ENCODE measurements at places on chromosomes 2 and 18.

DNA sequence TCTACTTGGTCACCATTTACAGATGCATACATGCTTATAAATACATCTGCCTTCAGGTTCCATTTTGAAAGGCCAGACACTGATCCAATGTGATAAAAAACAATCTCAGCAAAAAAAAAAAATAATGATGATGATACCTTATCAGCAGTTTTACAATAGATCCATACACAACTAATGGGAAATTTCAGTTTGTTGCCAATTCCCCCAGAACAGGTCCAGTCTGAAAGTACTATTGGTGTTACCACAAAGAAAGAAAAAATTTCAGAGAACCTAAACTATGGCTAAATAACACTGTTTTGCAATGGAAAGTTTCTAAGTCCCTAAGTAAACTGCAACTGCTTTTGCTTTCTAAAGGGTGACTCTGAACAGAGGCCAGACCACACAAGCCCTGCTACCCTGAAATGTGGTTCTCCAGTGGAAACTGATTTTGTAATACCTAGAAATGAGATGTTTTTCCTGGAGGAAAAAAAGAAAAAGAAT lies 54.1 kb downstream of the LPIN2 start:
- no peak for DNase-seq

DNA sequence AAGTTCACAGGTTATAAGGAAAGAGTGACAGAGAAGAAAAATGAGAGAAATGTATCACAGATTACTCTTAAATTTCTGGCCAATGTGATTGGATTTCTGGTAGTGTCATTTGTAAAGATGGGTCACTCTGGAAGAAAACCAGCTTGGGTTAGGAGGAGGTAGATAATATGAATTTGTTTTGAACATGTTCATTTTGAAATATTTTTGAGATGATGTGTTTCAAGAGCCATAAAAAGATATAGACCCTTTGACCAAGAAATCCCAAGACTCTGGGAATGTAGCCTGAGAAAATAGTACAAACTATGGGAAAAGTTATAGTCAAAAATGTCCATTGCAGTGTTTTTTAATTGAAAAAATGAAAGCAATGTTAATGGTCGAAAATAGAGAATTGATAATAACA lies 70.7 kb downstream of the CALCRL start:
- DNase-seq: no peak

- DNase-seq: no peak
Measured at GRCh38 chr2:21123473-21124393, at the start of gene TDRD15. Gene TDRD15 (plus strand): TSS chr2:21123968. CDS start chr2:21137468, 13,500 bp downstream.

DNA sequence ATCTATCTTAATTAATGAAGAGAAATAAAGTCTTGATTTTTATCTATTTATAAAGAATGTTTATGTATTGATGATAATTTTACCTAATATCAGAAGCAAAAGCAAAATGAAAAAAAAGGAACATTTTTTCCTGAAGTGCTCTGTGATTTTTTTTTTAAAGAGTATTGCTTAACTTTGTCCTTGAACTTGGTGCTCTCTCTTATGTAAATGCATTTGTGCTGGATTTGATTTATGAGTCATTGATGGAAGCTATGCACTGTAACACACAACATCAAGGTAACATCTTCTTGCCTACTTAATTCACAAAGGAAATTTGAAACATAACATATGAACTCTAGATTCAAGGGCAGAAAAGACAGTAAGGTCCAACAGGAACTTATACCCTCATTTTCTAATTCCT lies 312.9 kb upstream of the CDH19 start:
- no peak for DNase-seq

DNA sequence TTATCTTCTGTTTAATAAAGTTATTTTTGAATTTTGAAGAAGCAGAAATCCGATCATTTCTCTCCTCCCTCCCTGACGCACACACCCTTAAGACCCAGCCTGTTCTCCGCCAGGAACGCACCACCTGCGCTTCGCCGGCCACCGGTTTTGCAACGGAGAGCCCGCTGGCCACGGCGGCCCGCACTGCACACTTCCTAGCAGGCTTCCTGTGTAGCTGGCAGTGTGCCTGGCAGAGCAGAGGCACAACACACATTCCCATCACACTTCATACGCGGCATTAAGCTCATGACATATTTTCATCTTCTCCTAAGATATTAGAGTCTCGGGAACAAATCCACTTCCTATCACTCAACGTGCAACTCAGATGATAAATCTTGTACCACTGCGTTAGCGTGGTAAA lies 148.0 kb downstream of the HDAC4 start:
- DNase-seq: no peak

DNA sequence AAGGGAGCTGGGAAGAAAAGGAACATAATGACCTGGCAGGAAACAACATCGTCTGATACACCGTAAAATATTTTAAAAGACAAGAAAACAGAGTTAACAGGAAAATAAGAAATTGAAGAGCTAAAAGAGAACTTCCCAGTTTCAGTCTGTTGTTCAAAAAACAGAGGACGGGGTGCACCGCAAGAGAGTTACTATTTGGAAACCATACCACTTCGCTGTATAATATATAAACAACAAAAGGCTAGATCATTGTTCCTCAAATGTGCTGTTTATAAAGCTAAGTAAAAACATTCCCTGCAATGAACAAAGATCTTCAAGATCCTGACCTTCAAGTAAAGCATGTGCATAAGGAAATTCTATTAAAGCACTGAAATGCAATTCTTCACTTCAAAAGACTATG lies 2.1 kb downstream of the PPP3R1 start:
- DNase-seq: no peak

- no peak for DNase-seq
Measured at GRCh38 chr18:8386669-8387380, 222.4 kb upstream of the RAB12 start.

- no peak for DNase-seq
Measured at GRCh38 chr2:232674491-232674890, 22.6 kb upstream of the GIGYF2 start.

- no peak for DNase-seq
Measured at GRCh38 chr2:64067326-64067725, 48.1 kb upstream of the VPS54 start.

GRCh38 chr2:216501854-216502253 lies 3.2 kb downstream of the RPL37A start:
- DNase-seq: no peak

- no peak for DNase-seq
Measured at GRCh38 chr2:15940661-15941480, 521 bp downstream of the MYCN start.

- DNase-seq: no peak
Measured at GRCh38 chr2:1677821-1678165, 66.5 kb downstream of the PXDN start.

DNA sequence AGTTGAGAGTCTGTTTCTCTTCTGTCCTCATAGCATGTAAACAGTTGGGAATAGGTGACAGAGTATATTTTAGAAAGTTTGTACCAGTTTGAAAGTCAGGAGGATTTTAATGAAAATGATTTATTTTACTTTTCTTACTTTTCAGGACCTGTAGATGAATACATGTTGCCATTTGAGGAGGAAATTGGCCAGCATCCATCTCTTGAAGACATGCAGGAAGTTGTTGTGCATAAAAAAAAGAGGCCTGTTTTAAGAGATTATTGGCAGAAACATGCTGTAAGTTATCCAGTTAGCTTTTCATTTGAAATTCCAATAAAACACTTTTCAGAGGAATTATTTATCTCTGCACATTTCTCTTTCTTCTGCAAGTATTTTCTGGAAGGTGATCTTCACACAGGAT lies 81.1 kb downstream of the ACVR2A start:
- no peak for DNase-seq

DNA sequence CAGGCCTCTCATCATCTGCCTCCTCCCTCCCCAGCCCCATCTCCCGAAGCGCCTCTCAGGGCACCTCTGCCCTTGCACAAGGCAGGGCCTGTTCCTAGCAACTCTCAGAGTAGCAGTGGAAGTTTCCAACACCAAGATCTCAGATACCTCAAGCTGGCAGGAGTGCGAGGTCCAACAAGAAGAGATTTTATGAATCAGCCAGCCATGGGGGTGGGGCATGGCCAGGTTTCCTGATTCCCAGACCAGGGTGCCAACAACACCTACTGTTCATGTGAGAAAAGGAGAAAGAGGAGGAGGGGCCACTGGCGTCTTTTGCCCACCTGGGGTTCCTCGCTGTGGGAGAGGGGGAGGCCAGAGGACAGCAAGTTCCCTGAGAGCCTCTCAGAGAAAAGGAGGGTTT lies 6.6 kb upstream of the STEAP3 start:
- no peak for DNase-seq

- no peak for DNase-seq
Measured at GRCh38 chr2:215912299-215912842, 101.0 kb downstream of the MREG start.

- DNase-seq: no peak
Measured at GRCh38 chr2:10242998-10243925, 59.4 kb upstream of the HPCAL1 start.

DNA sequence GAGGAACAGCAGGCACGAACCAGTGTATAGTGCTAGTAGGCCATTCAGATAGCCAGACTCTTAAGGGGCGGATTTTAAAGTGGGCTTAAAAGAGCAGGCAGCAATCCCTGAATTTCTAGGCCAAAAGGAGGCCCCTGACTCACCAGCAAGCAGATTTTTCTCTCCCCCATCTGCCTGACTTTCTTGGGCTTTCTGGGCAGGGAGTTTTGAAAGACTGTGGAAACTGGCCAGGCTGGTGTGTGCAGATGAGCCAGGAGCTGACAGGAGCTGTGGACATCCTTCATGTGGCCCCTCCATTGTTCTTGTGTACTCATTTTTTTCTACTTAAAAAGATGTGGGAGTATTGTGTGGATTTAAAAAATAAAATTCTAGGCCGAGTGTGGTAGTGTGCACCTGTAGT lies 59.0 kb downstream of the GLI2 start:
- DNase-seq: no peak

DNA sequence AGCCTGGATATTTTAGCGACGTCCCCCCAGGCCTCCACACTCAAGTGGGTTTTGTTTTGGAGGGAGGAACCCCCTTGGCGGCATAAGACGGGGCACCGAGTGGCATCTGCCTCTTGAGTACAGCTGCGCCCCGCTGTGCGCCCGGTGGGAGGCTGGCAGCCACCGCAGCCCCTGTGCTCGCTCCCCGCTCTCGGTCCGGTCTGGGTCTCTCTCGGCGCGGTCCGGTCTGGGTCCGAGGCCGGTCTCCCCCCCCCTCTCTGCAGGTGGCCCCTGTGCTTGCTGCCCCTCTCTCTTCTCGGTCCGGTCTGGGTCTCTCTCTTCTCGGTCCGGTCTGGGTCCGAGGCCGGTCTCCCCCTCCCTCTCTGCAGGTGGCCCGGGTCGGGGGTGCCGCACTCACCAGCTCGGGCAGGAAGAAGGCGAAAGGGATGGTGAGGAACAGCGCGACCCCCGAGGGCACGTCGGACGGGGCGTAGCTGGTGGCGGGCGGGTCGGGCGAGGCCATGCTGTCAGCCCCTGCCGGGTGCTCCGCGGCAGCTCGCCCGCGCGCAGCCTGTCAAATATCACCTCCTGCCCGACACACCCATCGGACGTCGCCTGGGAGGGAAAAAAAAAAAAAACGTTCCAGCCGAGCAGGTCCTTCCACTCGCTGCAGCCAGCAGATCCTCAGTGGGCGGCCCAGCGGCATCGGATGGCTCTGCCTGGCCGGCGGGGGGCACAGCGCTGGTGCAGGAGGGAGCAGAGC lies at the start of gene MALL:
TSS of gene MALL (minus strand) at position 532 of the 742 bp plus-strand sequence. CDS start at position 502, 30 bp downstream.
- no peak for DNase-seq

GRCh38 chr2:221289389-221289788 lies 282.7 kb downstream of the EPHA4 start:
- DNase-seq: no peak

GRCh38 chr18:79868168-79868784 lies 70.5 kb downstream of the KCNG2 start:
- DNase-seq: no peak

DNA sequence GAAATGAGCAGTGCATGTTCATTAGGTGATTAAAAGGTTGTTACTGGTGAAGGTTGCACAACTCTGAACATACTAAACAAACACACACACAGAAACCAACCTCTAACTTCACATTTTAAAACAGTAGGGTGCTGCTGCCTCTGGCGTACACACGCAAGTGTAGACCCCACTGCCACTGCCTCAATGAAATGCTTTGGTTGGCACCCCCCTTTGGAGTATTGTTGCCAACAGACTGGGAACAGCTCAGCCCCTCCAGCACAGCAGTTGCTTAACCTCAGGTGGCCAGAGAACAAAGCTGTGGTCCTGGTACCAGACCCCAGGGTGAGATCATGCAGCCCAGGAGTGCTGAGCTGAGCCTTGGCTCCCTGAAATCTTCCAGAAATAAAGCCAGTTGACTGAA lies 138.6 kb downstream of the TMEM18 start:
- no peak for DNase-seq

DNA sequence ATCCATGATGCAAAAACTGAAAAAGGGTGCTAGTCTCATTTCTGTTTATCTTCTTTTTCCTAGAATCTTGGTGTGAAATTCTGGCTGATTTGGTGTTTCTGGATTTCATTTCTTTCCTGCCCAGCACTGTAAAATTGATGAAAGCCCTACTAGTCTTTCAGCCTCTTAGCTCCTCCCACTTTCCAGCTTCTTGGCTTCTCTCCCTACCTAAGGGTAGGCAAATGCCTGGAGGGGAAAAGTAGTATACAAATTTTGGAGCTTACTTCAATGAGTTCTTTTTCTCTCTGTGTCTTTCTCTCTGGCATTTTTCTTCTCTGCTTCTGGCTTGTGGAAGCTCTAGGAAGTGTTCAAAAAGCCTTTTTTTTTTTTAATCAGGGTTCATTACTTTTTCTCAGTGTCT lies 160.5 kb downstream of the XIRP2 start:
- DNase-seq: no peak

DNA sequence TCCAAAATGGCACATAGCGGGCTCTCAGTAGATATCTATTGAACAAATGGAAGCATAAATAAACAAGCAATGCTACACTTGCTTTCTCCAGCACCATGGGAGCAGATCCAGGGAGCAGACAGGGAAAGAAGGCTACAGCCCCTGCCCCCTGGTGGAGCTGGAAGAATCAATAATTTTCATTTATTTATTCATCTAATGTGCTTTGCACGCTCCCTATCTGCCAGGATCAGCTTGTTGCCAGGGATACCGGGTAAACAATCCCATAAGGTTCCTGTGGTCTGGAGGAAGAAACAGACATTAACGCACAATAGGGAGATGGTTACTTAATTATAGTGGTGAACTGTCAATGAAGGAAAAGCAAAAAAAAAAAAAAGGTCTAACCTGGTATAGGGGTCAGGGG lies 40.1 kb upstream of the CLASP1 start:
- DNase-seq: no peak

DNA sequence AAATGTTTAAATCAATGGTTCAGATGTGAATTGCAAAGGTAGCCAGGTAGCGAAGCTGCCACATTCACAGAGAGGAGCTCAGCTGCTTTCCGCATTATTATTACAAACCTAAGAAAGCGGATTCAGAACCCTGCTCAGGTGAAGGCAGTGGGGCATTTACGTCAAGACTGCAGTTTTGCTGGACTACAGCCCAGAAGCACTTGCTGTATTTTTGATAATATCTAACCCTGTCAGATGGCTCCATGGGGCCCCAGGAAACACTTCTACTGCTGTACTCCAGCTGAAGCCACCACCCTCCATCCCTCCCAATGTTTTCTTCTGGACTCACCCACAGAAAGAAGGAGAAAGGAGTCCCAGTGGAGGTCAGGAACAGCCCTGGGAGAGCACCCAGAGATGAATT lies 96.9 kb downstream of the TPO start:
- no peak for DNase-seq

All from activated T-cell treated with anti-CD3 and anti-CD28 coated beads for 4 hours (primary cell).